ENCODE measurements at places on chromosomes 11 and 22.

DNA sequence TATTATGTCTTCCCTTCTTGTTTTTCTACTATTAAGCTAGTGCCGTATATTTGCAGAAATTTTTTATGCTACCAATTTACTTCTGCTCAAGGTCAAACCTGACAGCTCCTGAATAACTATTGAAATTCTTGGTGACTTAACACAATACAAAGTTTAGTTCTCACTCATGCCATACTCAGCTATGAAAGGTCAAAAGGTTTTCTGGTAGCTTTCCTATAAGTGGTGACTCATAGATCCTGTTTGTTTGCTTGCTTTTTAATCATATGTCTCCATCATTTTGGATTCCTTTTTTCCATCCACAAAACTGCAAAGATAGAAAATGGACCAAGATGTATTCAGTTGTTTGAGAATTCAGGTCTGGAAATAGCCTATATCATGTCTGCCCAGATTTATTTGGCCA, 855.8 kb upstream of the LRRC4C start:
- DNase-seq = no peak

DNA sequence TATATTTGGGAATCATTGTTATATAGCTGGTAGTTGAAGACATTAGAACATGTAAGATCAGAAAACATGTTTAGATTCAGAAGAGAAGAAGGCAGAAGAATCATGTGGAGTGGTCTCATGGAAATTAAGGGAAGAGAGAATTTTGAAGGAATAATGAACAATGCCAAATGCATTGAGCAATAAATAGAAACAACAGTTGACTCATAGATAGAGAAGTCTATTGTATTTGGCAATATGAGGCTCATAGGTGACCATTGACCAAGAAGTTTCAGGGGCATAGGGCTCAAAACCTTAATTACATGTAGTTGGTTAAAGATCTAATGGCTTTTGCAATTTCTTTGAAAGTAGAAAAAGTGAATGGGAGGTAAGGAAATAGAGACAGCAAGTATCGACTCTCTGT, 123.9 kb downstream of the PAX6 start:
- DNase-seq = no peak

DNA sequence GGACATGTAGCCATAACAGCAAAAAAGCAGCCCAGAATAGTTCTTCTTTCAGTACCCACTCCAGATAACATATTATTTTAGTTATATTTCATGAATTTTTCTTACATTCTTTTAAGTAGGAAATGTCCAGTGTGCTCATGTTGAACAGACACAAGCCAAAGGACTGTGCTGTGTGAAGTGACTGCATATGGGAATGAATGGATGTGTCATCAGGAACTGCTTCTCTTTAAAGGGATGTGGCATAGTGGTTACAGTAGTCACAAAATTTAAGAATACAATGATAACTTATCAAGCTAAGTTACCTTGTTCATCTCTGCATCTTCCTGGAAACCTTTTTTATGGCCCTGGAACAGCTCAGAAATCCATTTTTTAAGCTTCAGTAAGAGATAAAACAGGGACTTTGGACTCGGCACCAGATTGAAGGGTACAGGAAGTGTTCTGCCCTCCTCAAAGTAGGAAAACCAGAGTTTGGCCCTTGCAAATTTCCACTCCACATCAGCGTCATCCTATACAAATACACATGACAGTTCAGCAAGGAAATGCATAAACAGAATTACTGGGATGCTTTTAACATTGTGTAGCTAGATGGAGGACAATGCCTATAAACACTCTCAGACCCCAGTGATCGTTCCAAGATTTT, 112.8 kb downstream of the TRPC6 start:
- DNase-seq = no peak

GRCh38 chr11:70568035-70568813, 169.9 kb downstream of the CTTN start:
- DNase-seq = no peak

GRCh38 chr11:12276831-12277475, 100.4 kb upstream of the PARVA start:
- no peak for DNase-seq

GRCh38 chr11:23138761-23139160, 278.5 kb upstream of the CCDC179 start:
- no peak for DNase-seq

GRCh38 chr11:14645015-14645912, 1.7 kb downstream of the PDE3B start:
- no peak for DNase-seq

GRCh38 chr11:122105044-122105758, 10.8 kb downstream of the BLID start:
- no peak for DNase-seq

DNA sequence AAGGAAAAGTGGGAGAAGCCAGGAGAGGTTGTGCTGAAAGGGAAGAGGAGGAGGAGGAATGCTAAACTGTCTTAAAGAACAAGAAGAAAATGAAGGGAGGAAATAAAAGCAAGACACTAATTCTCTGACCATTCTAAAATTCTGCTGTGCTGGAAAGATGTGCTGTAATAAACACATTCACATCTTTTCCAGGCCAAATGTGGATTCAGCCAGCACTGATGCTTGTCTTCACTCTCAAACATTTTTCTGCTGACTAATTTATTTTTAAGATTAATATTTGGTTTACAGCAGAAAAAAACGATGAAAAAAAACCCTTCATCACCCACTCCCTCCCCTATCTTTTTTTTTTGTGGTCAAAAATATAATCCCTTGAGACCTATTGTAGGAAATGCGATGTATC, 223.6 kb downstream of the SWAP70 start:
- DNase-seq = no peak

GRCh38 chr11:10694486-10695239, 1.1 kb upstream of the IRAG1 start:
- DNase-seq = no peak

GRCh38 chr11:125093502-125093901, 17.9 kb downstream of the TMEM218 start:
- no peak for DNase-seq

DNA sequence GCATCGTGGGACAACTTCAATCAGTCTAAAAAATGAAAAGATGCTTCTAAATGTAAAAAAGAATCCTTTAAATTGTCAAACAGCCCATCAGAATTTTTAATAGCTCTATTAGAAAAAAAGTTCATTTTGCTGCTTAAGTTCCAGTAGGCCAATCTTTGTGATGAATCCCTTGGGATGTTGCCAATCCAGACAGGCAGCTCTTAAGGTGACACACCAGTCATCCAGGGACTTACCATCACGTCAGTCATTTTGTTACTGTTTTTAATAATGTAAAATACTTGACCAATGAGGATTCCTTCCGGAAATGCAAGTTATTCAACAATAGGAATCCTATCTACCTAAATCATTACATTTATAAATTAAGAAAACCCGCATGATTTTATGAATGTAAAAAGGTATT, 47.8 kb upstream of the TMEM45B start:
- no peak for DNase-seq

Measured in stimulated activated CD8-positive, alpha-beta memory T cell treated with anti-CD3 and anti-CD28 coated beads, Interleukin-7, amount 100 ng/mL, for 24 hours (primary cell).